ENCODE measurements at places on chromosomes 1 and 21.
A peak's percentile ranks its signal among the peaks of the same experiment; 100 is the strongest.

- DNase-seq = peak; percentile 86
Measured at GRCh38 chr21:45439161-45439872, 34.4 kb downstream of the COL18A1 start.

DNA sequence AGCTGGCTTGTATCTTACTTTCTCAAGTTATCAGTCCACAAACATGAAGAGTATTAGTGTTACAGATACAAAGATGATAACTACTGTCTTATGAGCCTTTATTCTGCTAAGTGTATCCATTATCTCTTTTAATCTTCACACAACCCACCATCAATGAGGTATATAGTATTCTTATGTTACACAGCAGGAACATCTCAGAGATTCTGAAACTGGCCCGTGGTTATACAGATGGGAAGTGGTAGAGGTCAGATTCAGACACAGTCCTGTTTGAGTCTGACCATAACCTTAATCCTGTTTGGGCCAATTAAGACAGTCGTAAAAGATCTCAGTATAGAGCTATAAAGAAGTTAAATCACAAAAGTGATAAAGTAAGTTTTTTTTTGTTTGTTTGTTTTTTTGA is 5.1 kb upstream of the TMEM269 start:
- no peak for DNase-seq

DNA sequence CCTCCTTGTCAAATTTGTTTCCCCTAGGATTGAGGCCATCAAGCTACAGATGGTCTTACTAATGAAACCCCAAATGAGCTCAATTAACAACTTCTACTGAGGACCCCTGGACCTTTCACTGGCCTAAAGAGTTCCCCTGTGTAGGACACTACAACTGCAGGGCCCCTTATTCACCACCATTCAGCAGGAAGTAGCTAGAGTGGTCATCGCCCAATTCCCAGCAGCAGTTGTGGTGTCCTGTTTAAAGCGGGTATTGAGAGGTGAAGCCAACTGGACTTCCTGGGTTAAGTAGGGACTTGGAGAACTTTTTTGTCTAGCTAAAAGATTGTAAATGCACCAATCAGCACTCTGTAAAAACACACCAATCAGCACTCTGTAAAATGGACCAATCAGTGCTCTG is 1466.9 kb downstream of the KCNT2 start:
- no peak for DNase-seq

- no peak for DNase-seq
Measured at GRCh38 chr1:31694964-31695313, 8.9 kb downstream of the COL16A1 start.

- DNase-seq = peak; percentile 94
Measured at GRCh38 chr1:53485478-53486394, 26.5 kb downstream of the DMRTB1 start.

GRCh38 chr1:201769966-201770365 is 59.0 kb upstream of the IPO9 start:
- DNase-seq = no peak

GRCh38 chr1:42846257-42847110 is at the start of gene ZNF691:
TSS of gene ZNF691 (plus strand) at chr1:42846613. CDS start at chr1:42849659, 3,046 bp downstream.
- DNase-seq = peak; percentile 86

- no peak for DNase-seq
Measured at GRCh38 chr1:93621246-93621645, 60.4 kb downstream of the BCAR3 start.

DNA sequence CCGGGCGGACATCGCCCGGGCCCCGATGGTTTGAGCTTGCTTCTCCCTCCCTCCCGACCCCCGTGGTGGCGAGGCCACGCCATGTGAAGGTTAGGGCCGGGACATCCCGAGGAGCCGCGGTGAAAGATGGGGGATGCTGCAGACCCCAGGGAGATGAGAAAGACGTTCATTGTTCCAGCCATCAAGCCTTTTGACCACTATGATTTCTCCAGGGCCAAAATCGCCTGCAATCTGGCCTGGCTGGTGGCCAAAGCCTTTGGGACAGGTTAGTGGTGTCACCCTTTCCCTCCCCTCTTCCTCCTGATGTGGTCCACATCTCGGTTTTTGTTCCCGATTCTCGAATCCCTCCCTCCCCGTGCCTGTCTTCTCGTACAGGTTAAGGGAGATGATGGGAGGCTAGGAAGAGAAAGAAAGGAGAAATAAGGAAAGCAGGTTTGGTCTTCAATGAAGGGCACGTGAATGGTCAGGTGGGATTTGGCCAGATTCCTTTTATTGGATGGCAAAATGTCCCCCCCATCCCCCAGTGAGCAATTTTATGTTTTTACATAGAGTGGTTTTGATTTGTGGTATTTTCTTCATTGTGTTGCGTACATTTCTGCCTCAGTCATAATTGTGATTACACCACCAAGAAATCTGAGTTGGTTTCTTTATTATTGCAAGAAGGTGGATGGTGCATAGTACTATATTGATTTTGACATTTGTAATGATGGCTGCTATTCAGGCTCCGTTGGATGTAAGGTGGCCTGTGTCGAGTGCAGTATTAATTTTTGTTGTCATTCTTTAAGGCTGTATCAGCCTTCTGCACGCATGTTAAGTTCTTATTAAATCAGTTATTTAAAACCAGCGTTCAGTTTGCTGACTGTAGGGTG is 1.2 kb downstream of the CAMSAP2 start:
- DNase-seq = no peak

- no peak for DNase-seq
Measured at GRCh38 chr1:64758233-64758632, 13.4 kb downstream of the RAVER2 start.

- DNase-seq = no peak
Measured at GRCh38 chr1:236173174-236173767, 30.9 kb downstream of the GPR137B start.

- no peak for DNase-seq
Measured at GRCh38 chr21:10627316-10627863, 106.0 kb downstream of the TPTE start.

GRCh38 chr1:26188477-26188876 is 1.9 kb upstream of the CATSPER4 start:
- no peak for DNase-seq

- no peak for DNase-seq
Measured at GRCh38 chr1:186214791-186215190, 160.3 kb downstream of the TPR start.

- no peak for DNase-seq
Measured at GRCh38 chr1:65346190-65346589, 36.8 kb downstream of the DNAJC6 start.

- no peak for DNase-seq
Measured at GRCh38 chr1:36579039-36579438, 96.3 kb upstream of the CSF3R start.

DNA sequence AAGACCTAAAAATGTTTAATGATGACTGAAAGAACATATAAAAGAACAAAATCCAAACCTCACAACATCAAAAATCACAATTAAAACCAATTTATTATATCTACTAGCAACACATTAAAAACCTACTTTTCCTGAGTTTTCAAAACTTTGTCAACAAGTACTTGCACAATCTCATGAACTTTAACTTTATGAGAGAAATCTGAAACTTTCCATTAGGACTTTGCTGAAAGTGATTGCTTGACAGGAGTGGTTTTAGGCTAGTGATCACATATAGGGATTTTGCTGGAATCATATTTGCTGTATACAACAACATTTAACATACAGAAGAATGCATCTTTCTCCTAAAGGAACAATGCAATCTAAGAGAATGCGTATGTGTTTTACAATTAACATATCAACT is 13.2 kb downstream of the HNRNPR start:
- no peak for DNase-seq
